ENCODE measurements at places on chromosomes 1 and 21. TPM values are rescaled to one million over a fixed set of nuclear protein-coding genes. Genes with fewer than 3 reads are reported as not detected.

DNA sequence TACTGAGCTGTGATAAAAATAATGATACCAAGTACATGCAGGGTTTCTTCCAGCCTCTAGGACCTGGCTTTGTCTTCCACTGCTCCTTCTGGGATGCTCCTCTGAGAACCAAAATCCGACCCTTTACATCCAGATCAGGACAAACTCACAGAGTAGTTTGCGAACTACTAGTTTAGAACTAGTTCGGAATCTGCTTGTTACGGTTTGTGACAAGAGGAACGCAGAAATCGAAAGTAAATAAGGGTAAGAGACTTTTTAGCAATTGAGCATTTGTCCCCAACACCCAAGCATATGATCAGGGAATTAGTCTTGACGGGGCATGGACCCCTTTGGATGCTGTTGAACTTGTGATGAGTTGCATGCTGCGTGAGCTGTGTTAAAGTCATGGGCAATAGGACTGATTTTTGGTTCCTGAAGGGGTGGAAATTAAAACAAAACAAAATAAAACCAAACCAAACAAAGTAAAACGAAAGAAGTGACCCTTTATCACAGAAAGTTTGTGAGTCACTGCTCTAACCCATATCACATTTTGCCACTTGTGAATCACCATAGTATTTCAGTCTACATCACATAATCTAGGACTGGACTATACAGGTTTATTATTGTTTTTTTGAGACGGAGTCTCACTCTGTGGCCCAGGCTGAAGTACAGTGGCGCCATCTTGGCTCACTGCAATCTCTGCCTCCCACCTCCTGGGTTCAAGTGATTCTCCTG is 35.7 kb upstream of the ERRFI1 start:
- peaks cover 4% of the 10 kb centered on the region for H3K4me1 ChIP-seq
- DNase-seq: no peak
- H3K27me3 ChIP-seq: no peaks in the 10 kb centered on the region
- H3K27ac ChIP-seq: no peak overlapping the region
- H3K4me3 ChIP-seq: no peak overlapping the region
- H3K36me3 ChIP-seq: no peaks in the 10 kb centered on the region

DNA sequence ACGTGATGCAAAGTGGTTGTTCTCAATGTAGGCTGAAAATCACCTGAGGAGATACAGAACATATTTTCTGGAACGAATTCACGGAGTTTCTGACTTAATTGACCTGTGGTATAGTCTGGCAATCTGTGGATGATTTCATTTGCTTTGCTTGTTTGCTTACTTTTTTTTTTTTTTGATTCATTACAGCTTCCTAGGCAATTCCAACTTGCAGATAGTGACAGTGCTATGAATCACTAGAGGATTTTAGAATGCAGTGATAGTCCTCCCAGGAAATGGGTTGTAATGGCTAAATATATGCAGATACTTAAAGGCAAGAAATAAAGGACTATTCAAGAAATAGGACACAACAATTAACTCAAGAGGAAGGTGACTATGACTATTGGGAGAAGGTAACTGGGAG is 1378.1 kb upstream of the PRMT6 start:
- no peak overlapping the region for H3K4me3 ChIP-seq
- H3K36me3 ChIP-seq: no peaks in the 10 kb centered on the region
- no peaks in the 10 kb centered on the region for H3K27me3 ChIP-seq
- no peak for DNase-seq
- H3K27ac ChIP-seq: no peak overlapping the region

Gene PUM1
- total RNA-seq: 70.7 TPM

DNA sequence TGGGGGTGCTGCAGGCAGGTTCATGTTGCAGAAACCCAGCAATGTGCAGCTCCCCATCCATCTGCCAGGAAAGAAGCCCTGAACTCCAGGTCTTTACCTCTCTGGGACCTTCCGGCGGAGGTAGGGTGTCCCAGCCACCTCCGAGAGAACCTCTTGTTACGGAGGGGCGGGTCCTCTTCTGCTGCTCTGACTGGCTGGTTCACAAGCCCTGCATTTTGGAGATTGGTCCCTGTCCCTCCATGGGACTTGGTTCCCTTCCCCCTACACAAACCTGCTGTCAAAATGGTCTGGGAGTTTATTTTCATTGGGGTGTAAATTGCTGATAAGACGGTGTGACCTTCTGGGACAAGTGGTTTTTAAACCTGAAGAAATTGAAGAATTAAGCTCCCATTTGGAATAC is 8.0 kb upstream of the CELSR2 start:
- H3K36me3 ChIP-seq: peaks cover 34% of the 10 kb centered on the region
- no peak for DNase-seq
- no peak overlapping the region for H3K27ac ChIP-seq
- no peak overlapping the region for H3K4me3 ChIP-seq
- no peaks in the 10 kb centered on the region for H3K27me3 ChIP-seq
- H3K4me1 ChIP-seq: no peaks in the 10 kb centered on the region

Gene S100A8
- 7.0 TPM for total RNA-seq

DNA sequence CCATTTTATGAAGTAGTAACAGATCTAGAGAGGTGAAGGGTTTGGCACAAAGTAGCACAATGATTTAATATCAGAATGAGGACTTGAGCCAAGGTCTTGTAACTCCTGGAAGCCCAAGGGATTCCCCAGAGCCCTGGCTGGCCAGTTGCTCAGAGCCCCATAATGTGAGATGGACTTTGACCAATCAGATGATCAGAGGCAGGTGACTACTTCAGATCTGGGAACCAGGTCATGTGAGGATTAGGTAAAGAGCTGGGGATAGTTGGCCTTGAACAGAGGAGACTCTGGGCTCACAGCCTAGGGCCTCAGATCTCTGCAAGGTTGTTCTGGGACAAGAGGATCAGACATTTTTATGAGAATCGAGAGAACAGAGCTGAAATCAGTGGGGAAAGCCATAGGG is 18.9 kb downstream of the SHISAL2A start:
- no peak for DNase-seq
- H3K27ac ChIP-seq: no peak overlapping the region
- no peaks in the 10 kb centered on the region for H3K36me3 ChIP-seq
- H3K4me1 ChIP-seq: no peaks in the 10 kb centered on the region
- no peak overlapping the region for H3K4me3 ChIP-seq

Gene DNAJC28
- total RNA-seq: 3.6 TPM

GRCh38 chr1:40313329-40313957 is 3.6 kb downstream of the COL9A2 start:
- H3K4me3 ChIP-seq: no peak overlapping the region
- DNase-seq: no peak
- no peaks in the 10 kb centered on the region for H3K27me3 ChIP-seq

DNA sequence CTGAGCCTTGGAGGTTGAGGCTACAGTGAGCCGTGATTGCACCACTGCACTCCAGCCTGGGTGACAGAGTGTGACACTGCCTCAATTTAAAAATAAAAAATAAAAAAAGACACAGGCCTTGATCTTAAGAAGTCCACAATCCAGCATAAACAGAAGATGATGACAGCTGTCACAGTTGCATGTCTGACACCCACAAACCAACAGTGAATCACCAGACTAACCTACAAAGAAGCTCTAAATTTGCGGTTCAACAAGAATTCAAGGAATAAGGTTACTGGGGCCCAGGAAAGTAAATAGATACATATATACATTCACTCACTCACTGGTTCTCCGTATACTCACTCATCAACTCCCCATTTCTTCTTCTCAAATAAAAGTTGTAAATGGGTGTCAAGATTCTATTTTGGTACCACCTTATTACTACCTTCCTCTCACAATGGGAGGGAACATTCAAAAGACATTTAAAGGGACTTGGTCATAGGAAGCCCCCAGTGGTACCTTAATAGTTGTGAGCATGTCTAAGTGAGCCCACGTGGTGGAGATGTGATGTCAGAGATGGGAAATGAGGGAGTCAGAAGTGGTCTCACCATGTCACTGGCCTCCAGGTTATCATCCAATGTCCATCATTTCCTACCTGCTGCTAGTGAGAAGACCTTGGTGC is 66.9 kb upstream of the PRDX6 start:
- no peaks in the 10 kb centered on the region for H3K36me3 ChIP-seq
- H3K27me3 ChIP-seq: no peaks in the 10 kb centered on the region
- H3K27ac ChIP-seq: no peak overlapping the region
- H3K4me3 ChIP-seq: no peak overlapping the region
- DNase-seq: no peak
- no peaks in the 10 kb centered on the region for H3K4me1 ChIP-seq

GRCh38 chr1:200179126-200179780 is 151.7 kb downstream of the NR5A2 start:
- no peak for DNase-seq
- H3K36me3 ChIP-seq: no peaks in the 10 kb centered on the region
- H3K4me1 ChIP-seq: no peaks in the 10 kb centered on the region
- no peak overlapping the region for H3K4me3 ChIP-seq
- H3K27ac ChIP-seq: no peak overlapping the region
- H3K27me3 ChIP-seq: no peaks in the 10 kb centered on the region

DNA sequence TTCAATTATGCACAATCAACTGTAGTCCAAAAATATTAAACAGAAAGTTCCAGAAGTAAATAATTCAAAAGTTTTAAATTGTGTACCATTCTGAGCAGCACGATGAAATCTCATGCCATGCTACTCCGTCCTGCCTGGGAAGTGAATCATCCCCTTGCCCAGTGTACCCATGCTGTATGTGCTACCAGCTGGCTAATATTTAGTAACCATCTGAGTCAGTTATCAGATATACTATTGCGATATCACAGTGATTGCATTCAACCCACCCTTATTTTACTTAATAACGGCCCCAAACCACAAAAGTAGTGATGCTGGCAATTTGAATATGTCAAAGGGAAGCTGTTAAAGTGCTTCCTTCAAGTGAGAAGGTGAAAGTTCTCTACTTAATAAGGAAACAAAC is 56.2 kb downstream of the EVI5 start:
- no peak for DNase-seq
- H3K4me1 ChIP-seq: no peaks in the 10 kb centered on the region
- H3K4me3 ChIP-seq: no peak overlapping the region
- no peaks in the 10 kb centered on the region for H3K27me3 ChIP-seq
- no peak overlapping the region for H3K27ac ChIP-seq

DNA sequence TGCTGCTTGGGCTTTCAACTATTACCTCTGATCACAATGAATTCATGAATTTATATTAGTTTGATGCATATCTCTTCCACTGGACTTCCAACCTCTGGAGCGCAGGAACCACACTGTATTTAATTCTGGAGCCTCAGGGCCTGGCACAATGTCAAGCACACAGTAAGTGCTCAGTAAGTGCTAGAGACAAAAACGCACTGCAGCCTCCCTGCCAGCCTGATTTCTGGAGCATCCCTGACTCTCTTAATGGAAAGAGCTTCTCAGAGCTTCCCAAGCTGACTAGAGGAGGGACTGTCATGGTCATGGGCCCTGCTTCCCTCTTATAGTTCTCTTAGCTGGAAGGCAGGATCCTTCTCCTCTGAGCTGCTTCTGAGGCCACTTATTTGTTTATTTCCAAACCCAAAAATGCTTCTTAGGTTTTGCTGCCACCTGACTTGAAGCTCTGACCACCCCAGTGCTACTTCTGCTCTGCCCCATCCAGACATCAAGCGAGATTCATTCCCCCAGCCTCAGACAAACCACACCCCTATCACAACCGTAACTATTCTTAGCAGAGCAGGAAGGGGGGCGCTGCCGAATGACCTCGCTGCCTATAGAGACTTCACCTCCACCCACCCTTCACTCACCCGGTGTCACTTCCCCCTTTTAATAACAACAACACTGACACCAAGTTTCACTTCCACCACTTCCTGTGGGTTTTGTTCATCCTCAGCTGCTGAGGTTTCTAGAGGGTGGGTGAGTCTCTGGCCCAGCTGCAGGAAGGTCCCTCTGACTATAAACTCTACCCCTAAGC is 33.6 kb downstream of the NUAK2 start:
- no peaks in the 10 kb centered on the region for H3K36me3 ChIP-seq
- H3K27me3 ChIP-seq: no peaks in the 10 kb centered on the region
- H3K4me3 ChIP-seq: no peak overlapping the region
- H3K27ac ChIP-seq: peak overlapping the region; percentile 43
- no peaks in the 10 kb centered on the region for H3K4me1 ChIP-seq

GRCh38 chr1:14794906-14795305 is 196.4 kb downstream of the KAZN start:
- no peak overlapping the region for H3K27ac ChIP-seq
- no peaks in the 10 kb centered on the region for H3K36me3 ChIP-seq
- no peak for DNase-seq
- no peak overlapping the region for H3K4me3 ChIP-seq
- H3K4me1 ChIP-seq: no peaks in the 10 kb centered on the region

All from tibial nerve (tissue), 4 donors.